IPS-NIHi11 (cell line): ENCODE measurements at places on chromosomes 3 and 15.

GRCh38 chr15:92627014-92627413 lies 28.6 kb downstream of the FAM174B start:
- DNase-seq: no peak

GRCh38 chr15:42373274-42373673 lies 14.0 kb downstream of the CAPN3 start:
- DNase-seq: no peak

- DNase-seq: peak; percentile 77
These were observed 16.1 kb upstream of the TMEM115 start for GRCh38 chr3:50375258-50375931.

DNA sequence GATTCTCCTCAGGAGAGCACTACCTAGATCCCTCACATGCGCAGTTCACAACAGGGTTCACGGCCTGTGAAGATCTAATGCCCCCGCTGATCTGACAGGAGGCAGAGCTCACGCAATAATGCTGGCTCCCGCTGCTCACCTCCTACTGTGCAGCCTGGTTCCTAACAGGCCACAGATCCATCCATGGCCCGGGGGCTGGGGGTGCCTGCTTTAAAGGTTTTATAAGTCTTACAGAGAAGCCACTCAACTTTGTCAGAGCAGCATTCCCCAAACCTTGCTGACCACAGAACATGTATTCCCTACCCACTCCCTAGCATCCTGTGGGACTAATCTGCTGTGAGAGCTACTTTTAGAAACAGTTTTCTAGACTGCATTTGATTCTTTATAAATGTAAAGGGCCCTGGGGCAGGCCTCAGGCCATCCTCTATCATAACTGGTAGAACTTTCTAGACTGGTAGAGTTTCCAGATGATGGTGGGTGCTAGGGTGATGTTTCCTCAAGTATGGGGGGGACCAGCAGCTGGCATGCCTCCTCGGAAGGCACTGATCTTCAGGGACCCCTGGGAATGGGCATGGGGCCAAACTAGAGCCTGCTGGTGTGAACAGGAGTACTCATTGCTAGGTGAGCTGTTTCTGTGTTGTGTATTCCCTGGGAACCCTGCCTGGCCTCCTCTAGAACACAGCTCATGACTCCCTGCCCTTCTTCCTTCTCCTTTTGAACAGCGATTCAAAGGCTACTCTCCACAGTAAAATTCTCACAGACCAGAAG lies 25.7 kb upstream of the RAD18 start:
- no peak for DNase-seq
